ENCODE measurements at places on chromosomes 1 and 21.

DNA sequence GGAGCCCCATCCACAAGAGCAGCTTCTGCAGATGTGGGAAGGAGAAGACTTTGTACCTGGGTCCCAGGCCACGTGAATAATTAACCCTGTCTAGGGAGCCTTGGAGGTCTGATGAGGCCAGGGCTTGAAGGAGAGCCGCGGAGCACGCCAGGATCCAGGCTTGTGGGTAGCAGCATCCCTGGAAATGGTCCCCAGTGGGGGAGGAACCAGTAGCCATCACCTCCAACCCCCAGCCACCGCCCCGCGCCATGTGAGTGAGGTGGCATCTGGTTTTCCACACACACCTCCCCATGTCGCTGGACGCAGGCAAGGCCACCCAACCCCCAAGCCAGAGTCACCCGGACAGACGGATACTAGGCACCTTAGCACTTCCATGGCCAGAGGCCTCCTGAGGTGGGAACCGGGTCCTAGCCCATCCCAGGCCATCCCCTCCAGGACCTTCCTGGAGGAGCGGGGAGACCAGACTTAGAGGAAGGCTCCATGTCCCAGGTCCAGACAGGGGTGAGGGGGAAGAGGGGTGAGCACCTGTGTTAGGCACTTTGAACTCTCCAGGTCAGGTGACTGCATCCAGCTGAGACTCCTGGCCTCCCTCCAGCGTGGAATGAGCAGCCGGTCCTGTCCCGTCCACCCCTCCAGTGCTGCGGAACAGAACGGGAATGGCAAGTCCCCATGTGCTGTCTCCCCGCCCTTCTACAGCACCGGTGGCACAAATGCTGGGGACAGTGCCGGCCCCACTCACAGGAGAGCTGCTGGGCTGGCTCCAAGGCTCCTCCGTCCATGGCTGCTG lies 53.2 kb downstream of the RIPK4 start:
- DNase-seq = no peak

DNA sequence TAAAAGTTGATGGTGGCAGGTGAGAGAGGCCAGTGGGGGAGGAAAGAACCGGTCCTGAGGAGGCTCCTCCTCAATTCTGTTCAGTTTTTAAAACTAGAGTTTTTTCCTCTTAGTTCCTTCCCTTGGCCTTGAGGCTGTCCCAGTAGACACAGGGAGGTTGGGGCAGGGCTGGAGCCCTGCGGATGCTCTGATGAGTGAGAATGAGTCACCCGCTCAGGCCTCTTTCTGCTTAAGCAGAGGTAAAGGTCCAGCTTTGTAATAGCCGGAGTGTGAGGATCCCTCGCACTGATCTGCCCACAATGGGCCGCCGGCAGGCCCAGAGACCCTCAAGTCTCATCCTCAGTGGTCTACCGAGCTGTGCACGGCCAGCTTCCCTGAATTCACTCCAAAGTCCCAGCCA lies 49.6 kb upstream of the IRF2BP2 start:
- DNase-seq = peak; percentile 72

DNA sequence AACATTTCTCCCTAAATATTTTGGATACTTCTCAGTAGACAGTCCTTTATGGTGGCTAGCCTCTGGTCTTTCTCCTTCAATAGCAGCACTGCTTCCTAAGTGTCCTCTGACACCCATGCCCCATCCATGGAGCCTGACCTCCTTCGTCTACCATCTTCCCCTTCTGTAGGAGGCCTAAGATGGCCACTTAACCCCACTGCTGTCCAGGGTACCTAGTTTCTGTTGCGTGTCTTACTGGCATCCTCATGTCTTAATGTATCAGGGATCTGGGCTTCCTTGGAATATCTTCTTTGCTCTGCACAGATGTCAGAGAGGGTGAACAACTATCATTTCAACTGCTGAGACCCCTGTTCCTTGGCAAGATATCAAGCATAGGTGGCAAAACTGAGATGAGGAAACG lies 5.4 kb upstream of the KIRREL1 start:
- no peak for DNase-seq

DNA sequence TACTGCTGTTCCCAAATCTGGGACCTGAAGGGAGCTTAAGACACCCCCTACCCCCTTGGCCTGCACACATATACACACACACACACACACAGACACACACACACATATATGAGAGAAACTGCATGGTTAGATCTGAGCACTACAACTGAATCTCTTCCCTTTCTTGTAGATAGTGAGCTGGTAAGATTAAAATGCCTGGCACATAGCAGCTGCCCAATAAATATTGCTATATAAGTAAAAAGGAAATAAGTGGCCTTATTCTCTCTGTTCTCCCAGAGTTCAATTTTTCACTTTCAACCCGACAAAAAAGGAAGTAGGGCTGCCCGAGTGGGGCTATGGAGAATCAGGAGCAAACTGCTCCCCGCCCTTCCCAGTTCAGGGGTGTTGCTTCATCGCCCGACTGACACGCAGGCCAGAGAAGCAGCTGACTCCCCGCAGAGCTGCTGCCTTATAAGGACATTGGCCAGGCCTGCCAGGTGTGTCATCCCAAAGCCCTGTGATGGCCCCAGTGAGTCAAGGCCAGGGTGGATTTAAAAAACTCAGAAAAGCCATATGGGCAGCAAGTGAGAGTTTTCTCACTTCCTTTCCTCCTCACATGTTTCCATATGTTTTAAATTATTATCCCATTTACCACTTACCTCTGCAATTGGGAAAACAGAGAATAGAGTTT lies 106.5 kb upstream of the SLC44A3 start:
- DNase-seq = peak; percentile 95

Measured in astrocyte (in vitro differentiated cells and primary cell).